ENCODE measurements at places on chromosomes 13 and 19.

- no peak for DNase-seq
Measured at GRCh38 chr13:79317856-79318255, 88.2 kb downstream of the RBM26 start.

DNA sequence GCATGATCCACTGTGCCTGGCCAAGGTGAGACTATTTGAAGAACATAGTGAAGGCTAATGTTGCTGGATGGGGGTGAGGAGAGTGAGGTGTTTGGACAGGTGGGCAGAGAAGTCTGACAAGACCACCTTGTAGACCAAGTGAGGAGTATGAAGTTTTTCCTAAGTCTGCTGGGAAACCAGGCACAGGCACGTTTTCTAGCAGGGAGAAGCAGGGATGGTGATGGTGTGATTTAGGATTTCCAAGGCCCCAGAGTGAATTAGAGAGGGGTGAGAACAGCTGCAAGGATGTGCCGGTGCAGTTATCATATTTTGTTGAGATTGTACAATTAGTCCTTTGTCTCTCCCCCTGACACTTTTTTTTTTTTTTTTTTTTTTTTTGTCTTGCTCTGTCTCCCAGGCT lies 5.6 kb upstream of the PKN1 start:
- no peak for DNase-seq

DNA sequence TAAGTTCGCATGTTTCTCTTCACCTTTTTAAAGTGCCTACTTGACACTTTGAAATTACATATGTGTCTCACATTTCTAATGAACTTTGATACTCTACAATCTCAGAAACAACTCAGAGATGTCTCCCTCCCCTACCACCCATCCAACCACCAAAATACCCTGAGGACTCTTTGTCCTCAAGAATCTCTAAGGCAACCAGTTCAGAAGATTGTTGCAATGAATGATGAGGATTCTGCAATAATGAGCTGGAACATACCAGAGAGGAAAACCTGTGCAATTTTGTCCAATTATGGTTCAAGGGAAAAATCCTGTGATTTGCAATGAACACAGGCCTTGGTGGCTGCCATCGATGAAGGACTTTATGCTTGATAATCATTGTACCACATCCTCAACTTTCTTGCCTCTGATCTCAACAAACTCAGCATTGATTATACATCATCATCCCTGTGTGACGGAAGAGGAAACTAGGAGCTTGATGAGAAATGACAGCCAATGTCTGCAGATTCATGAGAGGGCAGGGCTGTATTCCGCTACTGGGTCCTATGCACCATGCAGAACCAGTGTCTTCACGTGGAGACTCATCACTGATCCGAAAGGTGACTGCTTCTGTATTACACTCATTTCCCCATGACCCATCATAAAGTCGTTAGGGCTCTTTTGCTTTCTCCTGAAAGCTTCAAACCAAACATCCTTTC lies 1.1 kb downstream of the FPR1 start:
- no peak for DNase-seq

DNA sequence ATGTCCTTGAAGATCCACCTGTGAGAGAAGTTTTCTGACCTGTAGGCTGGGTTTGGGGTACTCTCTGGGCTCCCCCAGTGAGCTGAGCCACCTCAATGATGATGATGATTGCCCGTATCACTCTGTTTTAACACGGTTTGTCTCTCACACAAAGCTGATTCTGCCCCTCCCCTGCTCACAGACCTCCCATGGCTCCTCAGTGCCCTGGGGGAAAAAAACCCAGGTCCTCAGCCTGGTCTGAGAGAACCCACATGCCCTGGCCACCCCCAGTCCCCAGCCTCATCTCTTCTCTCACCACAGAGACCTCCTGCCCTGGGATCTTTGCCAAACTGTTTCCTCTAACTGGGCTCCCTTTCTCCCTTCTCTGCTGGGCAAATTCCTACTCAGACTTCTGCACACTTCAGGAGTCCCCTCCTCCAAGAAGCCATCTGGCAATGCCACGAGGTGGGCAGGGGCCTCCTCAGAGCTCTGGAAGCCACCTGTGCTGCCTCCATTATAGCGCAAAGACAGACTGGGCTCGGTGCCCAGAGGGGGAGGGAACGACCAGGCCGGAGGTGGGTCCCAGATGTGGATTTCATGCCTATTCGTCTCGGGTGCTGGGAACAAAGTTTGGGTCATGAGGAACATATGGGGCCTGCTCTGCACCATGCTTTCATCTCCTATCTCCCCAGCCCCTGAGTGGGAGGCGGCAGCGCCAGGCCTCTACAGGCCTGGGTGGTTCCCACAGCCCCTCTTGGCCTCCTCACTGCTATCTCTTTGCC lies 8.5 kb upstream of the CA11 start:
- no peak for DNase-seq

GRCh38 chr19:37803249-37803840 lies 24.0 kb upstream of the ZNF573 start:
- DNase-seq, result no peak

DNA sequence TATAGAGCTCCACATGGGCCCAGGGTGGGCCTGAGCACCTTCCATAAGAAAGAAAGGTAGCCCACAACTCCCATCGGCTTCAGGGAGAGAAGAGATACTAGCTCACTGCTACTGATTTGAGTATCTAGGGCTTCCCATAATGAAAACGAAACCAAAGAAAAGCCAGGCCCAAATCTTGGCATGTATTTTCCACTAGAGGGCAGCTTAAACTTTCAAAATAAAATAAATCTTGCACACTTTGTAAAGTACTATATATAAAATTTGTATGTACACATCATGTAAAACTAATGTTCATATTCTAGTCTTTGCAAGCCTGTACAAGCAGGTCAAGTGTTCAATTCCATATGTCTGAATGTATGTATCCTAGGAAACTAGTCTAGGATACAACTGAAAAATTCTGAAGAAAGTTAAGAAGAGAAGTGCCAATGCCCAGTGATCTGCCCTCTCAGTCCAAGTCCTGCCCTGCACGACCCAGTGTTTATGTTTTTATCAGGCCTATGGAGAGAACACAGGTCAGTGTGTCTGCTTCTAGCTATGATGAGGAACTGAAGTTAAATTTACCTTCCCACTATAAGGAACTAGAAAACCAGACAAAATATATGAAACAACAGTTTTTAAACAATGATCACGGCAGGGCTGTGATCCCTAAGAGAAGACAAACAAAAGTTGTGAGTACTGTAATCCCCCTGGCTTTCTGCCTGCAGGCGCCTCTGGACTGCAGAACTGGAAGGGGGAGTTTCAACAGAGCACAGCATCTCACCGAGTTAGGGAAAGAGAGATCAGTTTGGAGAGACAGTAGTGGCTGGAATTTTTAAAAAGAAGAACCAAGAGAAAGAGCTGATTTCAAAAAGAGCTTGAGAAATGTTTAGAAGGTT lies 475.7 kb downstream of the UQCRFS1 start:
- DNase-seq, result no peak

- DNase-seq, result no peak
Measured at GRCh38 chr13:98092888-98093287, 50.0 kb upstream of the FARP1 start.

GRCh38 chr13:98918771-98919170 lies 59.1 kb downstream of the DOCK9 start:
- no peak for DNase-seq

GRCh38 chr13:73338389-73338788 lies 279.6 kb downstream of the KLF5 start:
- no peak for DNase-seq

Measured in activated T-cell treated with anti-CD3 and anti-CD28 coated beads for 4 hours (primary cell).